ENCODE measurements at places on chromosomes 2 and 18.
A peak's percentile ranks its signal among the peaks of the same experiment; 100 is the strongest.

GRCh38 chr2:113112441-113112840 lies 15.0 kb upstream of the IL1RN start:
- DNase-seq, result no peak

DNA sequence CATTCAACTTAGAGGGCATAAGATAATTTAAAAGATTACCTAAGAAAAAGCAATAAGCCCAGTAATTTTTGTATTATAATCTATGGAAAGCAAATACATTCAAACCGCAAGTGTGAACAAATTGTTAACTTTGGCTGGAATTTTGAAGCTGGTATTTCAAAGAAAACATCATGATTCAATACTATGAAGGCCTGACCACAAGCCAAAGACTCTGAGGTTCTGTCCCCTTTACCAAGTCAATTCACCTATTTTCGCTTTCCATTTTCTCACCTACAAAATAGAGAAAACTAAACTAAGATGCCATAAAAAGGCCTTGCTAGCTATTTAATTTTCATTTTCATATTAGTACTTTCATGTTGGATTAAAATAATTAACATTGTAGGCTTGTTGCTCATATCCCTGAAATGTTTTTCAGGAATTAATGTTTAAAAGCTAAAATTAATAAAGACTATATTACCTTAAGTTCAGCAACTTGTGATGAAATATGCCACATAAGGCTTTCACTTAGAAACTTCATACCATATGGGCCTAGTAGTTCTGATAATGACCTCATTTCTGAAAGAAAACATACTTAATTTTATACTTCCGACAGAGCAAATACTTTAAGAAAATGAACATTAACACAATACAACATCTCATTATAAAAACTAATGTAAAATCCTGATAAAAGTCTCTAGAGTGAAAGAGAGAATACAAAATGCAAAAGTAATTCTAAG lies 85.7 kb upstream of the FRZB start:
- DNase-seq, result no peak

- no peak for DNase-seq
Measured at GRCh38 chr18:39389800-39390379, 1824.3 kb upstream of the CELF4 start.

- no peak for DNase-seq
Measured at GRCh38 chr2:146238254-146238966, 1606.4 kb upstream of the ACVR2A start.

DNA sequence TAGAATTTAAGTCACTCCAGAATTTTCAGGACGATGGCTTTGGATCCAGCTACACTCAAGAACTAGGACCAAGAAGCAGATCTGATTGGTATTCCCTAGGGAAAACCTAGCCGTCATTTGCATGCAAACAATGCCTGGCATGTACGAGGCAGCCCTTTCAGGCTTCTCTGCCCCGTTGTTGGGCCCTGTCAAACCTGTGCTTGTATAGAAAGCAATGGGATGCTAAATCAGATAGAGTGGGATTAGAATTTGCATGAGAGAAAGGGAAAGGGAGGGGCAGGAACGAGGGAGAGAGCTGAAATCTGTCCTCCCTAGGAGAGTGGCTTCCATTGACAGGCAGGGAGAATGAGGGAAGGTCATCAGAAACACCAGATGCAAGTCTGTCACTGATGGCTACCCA lies 28.6 kb downstream of the ARID5A start:
- DNase-seq, result no peak

DNA sequence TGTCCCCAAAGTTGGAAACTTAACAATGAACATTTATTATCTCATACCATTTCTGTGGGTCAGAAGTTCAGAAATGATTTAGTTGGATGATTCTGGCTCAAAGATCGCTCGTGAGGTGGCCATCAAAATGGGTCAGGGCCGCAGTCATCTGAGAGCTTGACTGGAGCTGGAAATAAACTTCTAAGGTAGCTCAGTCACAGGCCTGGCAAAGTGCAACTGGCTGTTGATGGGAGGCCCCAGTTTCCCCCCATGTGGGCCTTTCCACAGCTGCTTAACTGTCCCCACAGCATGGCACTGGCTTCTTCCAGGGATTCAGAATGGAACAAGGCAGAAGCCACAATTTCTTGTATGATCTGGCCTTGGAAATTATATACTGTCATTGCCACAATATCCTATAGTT lies 200.1 kb upstream of the RAB12 start:
- DNase-seq, result no peak

DNA sequence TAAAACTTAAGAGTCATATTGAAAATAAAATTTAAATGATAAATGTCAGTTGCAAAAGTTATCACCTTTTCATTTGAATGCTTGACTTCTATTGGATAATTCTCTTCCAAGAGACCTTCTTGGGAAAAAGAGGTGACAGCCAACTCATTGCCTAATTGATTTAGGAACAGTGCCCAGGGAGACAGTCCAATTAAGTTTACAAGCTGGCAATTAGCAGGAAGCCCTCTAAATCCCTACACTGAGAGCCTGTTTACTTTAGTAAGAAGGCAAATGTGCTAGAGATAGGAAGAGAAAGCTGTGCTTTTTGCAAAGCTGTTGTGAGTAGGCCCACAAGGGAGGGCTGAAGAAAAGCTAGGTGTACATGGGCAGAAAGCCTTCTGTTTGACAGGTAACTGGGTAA lies 189.1 kb downstream of the WDPCP start:
- no peak for DNase-seq

- no peak for DNase-seq
Measured at GRCh38 chr2:122753336-122753735, 997.9 kb downstream of the TSN start.

DNA sequence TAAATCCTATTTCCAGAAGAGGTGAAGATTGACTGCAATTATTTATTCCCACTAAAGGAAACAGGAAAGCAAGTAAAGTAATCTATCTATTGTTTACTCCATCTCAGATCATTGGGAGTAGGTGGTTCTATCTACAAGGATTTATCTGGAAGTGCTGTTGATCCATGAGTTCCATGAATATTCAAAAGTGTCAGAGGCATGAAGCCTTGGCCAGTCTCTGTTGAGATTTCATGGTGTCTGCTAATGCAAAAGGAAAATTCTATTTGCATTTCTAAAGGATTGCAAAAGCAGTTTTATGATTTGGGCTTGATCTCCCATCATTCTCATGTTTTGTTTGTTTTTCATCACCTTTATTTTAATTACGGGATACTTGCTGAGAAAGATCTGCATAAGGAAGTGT lies 102.4 kb upstream of the ST6GAL2 start:
- DNase-seq, result no peak

DNA sequence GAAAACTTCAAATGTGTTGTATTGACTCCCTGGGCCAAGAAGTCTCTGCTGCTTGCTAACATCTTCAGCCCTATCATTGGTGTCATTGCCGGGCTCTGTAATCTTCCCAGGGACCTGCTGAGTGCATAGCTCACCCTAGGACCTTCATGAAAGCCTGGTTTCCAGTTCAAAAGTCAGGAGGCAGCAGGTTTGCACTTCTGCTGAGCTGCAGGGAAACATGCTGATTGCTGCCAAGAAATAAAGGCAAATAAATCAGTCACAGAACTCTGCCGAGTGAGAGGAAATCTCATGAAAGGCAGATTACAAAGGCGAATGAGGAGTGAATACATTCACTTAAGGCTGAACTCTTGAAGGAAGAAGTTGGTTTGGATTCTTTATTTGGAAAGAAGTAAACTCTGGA lies 1947.6 kb upstream of the CELF4 start:
- DNase-seq, result no peak

DNA sequence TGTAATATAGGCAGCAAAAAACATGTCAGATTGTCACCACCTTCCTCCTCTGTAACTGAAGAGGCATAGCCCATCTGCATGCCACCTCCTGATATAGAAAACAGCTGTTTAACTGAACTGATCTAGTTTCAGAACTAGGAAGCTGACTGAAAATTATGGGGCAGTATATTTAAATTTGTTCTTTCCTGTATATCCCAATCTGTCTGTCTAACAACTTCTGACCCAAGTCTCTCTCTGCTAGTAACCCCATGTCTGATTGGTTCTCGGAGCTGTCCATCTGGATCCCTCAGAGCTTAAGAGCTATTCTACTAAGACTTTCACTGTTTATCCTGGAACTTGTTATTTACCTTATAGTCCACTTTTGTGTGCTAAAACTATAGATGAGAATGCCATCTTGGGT lies 68.2 kb upstream of the SLC35G4 start:
- no peak for DNase-seq

GRCh38 chr2:144409241-144409640 lies 110.7 kb downstream of the ZEB2 start:
- DNase-seq, result no peak

- no peak for DNase-seq
Measured at GRCh38 chr18:69708844-69709243, 238.8 kb downstream of the CD226 start.

GRCh38 chr18:62330650-62331049 lies 5.5 kb downstream of the TNFRSF11A start:
- DNase-seq, result no peak

- no peak for DNase-seq
Measured at GRCh38 chr2:196242131-196242620, 70.8 kb upstream of the STK17B start.

- DNase-seq, result no peak
Measured at GRCh38 chr18:49813069-49813318, 339 bp downstream of the ACAA2 start.

GRCh38 chr2:64711252-64711800 lies 57.6 kb upstream of the SERTAD2 start:
- peak; percentile 19 for DNase-seq

DNA sequence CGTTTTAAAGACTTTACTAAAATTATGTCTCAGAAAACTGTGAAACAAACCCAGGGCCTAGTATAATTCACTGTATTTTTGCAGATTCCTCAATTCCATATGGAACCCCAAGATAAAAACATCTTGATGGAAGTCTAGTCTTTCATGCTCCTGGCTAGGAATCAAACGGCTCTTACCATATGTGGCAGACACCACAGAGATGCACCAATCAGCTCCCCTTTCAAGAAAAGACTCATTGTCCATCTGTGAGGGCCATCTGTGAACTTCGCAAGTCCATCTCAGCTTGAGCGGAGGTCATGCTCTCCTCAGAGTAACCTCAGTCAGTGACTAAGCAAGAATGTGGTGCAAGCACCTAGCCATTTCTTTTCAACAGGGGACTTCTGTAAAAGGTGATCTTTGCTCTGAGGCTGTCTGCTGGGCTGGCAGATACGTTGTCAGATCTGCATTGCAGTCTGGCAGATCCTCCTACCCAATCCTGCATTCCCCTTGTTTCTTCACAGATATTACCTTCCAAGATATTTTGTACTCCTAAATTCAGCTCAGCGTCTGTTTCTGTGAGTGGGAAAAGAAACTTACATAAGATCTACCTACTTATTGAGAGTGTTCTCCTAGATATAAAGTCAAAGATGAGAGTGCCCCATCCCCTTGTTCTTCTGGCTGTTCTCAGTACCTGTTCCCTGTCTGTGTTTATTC lies 419.3 kb downstream of the SPAG16 start:
- no peak for DNase-seq

DNA sequence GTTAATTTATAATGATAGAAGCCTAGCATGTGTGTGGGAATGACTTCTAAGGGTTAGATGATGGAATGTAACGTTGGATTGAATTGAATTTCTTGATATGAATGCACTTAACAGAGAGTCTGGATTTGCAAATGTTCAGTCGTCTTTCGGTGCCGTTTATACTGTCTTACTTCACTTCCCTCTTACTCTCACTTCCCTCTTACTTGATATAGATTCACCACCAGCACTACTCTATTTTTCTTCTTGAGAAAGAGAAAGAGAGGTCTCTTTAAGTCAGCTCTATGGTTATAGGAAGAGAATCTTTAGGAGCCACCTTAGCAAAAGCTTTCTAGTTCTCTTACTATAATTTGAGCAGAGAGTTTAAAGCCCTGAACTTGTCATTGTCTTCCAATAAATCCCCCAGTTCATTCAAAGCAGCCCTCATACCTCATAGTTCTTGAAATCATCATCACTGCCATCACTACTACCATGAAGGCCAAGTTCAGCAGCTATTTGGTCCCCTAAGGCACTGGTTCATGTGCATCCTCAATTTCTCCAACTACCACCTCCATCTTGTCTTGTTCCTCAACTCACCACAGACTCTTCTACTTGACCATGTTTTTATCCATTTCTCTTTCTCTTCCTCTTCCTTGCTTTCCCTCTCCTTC lies 501.7 kb upstream of the TCF4 start:
- no peak for DNase-seq

DNA sequence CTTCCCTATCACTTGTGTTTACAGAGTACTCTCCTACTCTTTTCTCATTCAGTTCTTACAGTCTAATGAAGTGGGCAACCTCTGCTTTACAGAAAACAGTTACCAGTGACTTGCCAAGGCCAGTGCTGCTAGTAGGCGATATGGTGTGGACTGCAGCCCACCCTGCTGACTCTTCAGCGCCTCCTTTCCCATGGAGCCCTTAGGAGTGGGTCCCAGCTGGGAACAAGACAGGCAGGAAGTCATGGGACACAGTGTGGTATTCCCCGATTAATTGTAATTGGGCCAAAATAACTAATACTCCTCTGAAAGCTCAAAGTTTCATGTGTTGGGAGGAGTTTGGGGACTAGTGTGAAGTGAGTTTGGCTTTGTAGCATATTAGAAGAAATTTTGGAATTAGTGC lies 120.1 kb upstream of the EML6 start:
- no peak for DNase-seq

DNA sequence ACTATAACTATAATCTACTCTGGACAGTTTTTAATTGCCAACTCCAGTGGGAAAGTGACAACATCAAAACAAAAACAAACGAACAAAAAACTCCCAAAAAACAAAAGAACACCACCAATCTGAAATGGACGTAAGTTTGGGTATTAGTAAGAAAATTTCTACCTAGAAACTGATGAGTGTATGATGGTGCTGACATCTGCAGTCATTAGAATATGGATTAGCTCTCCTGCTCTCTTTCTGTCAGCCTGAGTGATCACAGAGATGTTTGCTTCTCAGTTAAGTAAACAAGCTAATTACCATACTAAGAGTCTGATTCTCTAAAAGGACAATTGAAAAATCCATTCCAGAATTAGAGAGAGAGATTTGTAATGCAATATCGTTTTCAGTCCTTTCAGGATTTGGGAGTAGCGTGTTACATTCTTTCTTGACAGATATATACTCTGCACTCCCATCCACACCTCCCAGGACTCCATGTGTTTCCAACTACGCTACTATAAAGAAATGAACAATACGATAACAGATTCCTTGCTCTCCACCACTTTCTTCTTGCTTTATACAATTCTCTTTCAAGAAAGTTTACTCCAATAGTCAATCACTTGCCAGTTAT lies 1347.4 kb upstream of the PIK3C3 start:
- no peak for DNase-seq

- DNase-seq, result no peak
Measured at GRCh38 chr18:63152791-63153190, 166.8 kb downstream of the BCL2 start.

GRCh38 chr18:54261894-54262293 lies 7.4 kb upstream of the POLI start:
- no peak for DNase-seq

GRCh38 chr18:2905854-2906703 lies 59.3 kb downstream of the EMILIN2 start:
- DNase-seq, result peak; percentile 49

Data from CD4-positive, alpha-beta T cell treated with Interleukin-17A for 4 hours (primary cell).